ENCODE measurements at places on chromosomes 2 and 18.

GRCh38 chr18:8046441-8046840 lies 479.3 kb downstream of the PTPRM start:
- DNase-seq = no peak

DNA sequence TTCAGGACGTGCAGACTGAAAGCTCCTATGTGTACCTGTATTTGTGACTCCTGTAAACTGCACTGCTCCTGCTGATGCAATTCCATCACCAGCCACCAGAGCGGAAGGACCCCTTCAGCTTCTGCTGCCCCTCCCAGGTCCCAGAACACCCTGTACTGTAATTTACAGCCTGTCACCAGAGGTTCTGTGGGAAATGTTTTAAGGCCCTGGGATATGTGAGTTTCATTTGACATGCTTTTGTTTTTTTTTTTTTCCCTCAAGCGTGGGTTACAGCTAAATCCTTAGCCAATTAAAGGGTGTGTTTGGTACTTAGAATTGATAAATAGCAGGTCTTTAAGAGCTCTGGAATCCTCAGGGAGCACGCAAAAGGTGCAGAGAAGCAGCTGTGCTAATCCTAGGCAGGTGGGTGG lies 79.4 kb downstream of the KCTD1 start:
- DNase-seq = no peak

DNA sequence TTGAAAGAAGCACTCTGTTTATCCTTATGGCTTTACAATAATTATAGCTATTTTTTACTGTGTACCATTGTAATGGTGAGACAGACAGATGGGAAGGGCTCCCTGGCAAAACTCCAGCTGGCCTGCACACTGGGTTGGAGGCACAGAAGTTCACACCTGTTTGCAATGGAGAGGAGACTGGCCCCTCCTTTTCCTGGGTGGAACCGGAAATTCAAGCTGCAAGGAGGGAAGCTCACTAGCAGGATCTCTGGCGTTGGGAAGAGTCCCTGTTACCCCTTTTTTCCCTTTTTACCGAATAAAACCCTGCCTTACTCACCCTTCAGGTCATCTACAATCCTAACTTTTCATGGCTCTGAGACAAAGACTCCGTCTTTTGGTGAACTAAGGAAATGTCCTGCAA lies 100.3 kb upstream of the TFPI start:
- DNase-seq = no peak

DNA sequence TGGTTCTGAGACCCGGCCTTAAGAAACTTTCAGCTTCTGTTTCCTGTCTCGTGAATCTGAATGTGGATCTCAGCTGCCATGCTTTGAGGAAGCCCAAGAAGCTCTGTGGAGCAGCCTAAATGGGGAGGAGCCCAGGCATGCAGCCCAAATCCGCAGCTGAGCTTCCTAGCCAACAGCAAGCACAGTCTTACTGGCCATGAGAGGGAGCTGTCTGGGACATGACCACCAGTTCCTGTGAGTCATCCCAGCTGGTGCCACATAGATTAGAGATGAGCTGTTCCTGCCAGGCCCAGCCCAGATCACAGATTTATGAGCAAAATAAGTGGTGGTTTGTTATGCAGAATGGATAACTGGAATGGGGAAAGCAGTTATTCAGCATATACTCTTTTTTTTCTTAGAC lies 224.4 kb upstream of the APCDD1 start:
- no peak for DNase-seq

DNA sequence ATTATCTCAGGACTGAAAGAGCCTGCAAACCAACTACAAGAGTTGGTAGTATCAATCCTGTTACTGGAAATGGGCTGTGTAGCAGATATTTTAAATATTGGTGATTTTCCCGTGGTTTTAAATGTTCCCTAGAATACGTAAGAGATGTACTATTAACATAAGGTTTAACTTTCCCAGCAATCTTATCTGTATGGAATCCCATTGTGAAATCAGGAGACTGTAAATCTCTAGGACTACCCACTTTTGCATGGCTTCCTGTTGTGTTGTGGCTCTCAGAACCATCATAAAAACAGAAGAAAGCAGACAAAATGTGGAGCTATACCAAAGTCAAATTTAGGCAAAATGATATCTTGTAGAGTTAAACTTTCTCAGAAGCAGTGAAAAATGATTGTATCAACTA lies 641.5 kb upstream of the SETBP1 start:
- no peak for DNase-seq

- DNase-seq = no peak
Measured at GRCh38 chr2:60318544-60318943, 234.9 kb downstream of the BCL11A start.

- DNase-seq = no peak
Measured at GRCh38 chr18:49486606-49486952, 455 bp downstream of the C18orf32 start.

- no peak for DNase-seq
Measured at GRCh38 chr2:27070653-27071276, 689 bp downstream of the OST4 start.

- DNase-seq = no peak
Measured at GRCh38 chr2:13522917-13523821, 806.4 kb downstream of the TRIB2 start.

- DNase-seq = no peak
Measured at GRCh38 chr2:16861530-16861929, 195.9 kb upstream of the CYRIA start.

- no peak for DNase-seq
Measured at GRCh38 chr2:104687147-104687546, 166.8 kb upstream of the POU3F3 start.

GRCh38 chr2:198143156-198143555 lies 338.8 kb downstream of the PLCL1 start:
- DNase-seq = no peak

GRCh38 chr2:238525990-238526389 lies 99.3 kb downstream of the ASB1 start:
- DNase-seq = no peak

- no peak for DNase-seq
Measured at GRCh38 chr2:171485116-171485515, 37.2 kb upstream of the CYBRD1 start.

- DNase-seq = no peak
Measured at GRCh38 chr2:42025151-42025582, 22.7 kb upstream of the PKDCC start.

- DNase-seq = no peak
Measured at GRCh38 chr2:86201671-86202335, 2.5 kb downstream of the MRPL35 start.

DNA sequence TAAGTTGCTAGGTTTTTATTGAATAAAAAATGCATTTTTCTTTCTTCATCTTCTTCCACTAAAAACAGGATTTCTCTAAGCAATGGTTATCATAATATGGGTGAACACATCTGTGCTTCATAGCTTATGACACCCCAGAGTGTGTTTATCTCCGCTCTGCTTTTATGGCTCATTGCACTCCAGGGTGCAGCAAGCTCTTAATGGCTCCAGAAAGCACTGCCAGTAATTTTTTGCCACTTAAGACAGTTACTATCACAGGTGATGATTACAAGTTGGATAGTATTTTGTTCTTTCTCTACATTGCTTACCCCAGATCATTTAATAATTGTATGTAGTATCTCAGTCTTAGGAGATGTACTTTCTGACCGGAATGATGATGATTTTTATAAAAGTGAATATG lies 239.3 kb upstream of the CDH20 start:
- DNase-seq = no peak

DNA sequence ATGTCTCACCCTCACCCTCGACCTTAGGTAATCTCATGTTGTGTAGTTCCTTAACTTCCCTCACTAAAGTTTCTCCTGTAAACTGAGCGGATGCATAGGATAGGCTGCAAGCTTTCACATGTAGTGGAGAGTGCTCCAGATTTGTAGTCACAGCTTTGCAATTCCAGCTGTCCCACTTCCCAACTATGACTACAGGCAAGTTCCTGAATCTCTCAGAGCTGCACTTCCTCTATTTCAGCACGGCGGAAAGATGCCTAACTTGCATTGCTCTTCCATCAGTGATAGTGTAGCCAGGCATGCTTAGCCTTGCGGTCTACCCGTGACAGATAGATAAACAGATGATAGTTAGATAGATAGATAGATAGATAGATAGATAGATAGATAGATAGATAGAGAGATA lies 183.1 kb upstream of the CCDC68 start:
- DNase-seq = no peak

- no peak for DNase-seq
Measured at GRCh38 chr18:8948471-8949149, 153.9 kb upstream of the NDUFV2 start.

DNA sequence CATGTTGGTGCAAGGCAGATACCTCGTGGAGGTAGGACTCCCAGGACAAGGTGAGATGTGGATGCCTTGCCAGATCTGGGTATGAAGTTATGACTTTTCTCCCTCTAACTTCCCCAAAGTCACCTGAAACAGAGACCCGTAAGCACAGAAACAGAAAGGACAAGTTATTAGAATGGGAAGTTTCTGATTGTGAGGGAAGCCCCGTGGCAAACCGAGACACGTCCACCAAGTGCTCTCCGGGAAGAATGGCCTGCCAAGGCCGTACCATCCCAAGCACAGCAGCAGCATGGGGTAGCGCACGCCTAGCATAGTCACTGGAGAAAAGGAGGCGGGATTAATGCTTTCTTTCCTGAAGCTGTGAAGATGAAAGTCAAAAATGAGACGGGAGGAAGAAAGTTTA lies 110.6 kb downstream of the ZNF532 start:
- DNase-seq = no peak

DNA sequence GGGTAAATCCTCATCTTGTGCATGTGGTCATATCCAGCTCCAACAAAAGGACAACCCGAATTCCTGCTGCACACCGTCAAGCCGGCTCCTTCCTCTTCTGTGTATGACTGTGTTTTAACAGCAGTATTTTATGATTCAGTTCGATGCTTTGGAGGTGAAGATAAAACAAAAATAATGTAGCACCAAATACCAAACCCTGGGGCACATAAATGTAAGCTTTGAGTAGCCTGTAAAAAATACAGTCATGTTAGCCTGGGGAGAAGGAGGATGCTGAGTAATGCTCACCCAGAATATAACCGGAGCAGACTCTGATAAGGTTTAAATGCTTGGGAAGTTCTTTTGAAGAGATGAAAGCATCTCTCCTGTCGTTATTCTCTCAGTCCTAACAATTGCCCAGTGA lies 225.0 kb downstream of the SUCLG1 start:
- DNase-seq = no peak

All from anterior cingulate cortex (tissue), 58 donors.